ENCODE measurements at places on chromosomes 12 and 14. TPM values are rescaled to one million over a fixed set of nuclear protein-coding genes. Genes with fewer than 3 reads are reported as not detected.
A peak's percentile ranks its signal among the peaks of the same experiment; 100 is the strongest.

- no peak for DNase-seq
These were observed 226.6 kb upstream of the EGLN3 start for GRCh38 chr14:34177466-34177865.

DNA sequence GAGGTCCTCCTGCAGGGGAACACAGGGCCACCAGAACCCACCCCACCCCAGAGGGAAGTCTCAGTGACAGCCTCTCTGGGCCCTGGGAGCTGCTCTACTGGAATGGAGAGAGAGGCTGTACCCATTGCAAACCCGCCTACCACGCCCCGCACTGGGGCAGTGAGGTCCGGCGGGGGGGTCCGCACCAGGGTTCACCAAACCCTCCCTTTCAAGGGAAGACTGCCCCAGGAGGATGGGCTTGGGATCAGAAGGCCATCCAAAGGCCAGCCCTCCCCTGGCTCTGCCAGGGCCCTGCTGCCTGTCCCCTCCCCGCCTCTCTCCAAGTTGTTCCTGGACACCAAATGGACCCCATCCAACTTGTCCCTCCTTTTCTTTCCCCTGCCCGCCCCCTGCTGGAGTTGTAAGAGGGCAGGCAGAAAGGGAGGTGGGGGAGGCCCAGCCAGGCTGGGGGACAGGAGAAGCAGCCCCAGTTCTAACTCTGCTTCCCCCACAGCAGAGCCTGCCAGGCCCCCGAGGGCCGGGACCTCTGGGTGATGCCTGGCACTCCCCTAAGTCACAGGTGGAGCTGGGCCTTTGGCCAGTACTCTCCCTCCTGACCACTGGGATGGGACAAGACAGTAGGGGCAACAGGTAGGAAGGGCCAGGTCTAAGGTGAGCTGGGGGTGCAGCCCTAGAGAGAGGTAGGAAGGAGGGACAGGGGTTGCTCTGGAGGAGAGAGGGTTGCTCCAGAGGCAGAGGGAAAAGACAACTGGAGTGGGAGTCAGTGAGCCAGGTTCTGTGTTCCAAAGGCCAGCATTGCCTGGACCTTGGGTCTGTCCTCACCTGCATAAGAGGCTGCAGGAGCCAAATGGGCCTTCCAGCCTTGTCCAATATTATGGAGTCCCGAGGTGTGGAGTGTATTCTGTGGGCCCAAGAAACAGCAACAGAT, 3.2 kb upstream of the DIO3 start:
- DNase-seq = no peak

DNA sequence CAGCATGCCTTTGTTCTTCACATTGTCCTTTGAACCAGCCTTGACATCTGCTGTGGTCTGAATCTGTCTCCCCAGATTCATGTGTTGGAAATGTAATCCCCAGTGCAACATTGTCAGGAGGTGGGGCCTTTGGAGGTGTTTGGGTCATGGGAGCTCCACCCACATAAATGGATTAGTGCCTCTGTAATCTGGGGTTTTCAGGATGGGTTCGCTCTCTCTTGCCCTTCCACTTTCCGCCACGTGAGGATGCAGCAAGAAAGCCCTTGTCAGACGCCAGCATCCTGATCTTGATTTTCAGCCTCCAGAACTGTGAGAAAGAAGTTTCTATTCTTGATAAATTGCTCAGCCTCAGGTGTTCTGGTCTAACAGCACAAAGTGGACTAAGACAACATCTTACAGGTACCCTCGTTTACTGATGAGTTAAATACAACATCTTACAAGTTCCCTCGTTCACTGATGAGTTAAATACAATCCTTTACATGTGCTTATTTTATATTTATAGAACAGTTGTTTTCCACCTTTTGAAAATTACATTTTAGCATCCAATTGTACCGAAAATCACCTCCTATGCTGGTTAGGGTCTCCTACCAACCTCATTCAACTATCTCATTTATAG, 54.4 kb upstream of the RIMBP2 start:
- DNase-seq = no peak

DNA sequence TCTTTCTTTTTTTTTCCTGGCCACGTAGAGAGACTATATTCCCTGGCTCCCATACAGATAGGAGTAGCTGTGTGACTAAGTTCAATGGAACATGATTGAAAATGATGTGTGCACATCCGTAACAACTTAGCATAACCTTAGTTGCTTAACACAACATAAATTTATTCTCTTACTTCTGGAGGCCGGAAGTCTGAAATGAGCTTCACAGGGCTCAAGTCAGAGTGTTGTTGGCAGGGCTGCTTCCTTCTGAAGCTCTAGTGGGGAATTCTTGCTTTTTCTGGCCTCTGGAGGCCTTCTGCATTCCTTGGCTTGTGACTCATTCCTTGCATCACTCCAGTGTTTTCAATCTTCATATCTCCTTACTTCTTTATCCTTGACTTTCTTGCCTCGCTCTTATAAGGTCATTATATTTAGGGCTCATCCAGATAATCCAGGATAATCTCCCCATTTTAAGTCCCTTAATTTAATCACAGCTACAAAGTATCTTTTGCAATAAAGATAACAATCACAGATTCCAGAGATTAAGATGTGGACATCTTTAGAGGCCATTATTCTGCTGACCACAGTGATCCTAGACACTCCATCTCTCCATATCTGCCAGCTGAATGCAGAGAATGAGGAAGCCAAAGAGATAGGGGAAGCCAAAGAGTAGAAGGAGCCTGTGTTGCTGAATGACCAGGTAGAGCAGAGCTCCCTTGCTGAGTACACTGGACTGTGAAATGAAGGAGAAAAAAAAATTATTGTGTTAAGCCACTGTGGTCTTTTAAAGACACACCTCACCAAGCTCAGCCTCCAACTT, 21.0 kb upstream of the SNX6 start:
- DNase-seq = peak; percentile 98

- DNase-seq = no peak
These were observed 42.5 kb downstream of the SMIM41 start for GRCh38 chr12:52121824-52122539.

DNA sequence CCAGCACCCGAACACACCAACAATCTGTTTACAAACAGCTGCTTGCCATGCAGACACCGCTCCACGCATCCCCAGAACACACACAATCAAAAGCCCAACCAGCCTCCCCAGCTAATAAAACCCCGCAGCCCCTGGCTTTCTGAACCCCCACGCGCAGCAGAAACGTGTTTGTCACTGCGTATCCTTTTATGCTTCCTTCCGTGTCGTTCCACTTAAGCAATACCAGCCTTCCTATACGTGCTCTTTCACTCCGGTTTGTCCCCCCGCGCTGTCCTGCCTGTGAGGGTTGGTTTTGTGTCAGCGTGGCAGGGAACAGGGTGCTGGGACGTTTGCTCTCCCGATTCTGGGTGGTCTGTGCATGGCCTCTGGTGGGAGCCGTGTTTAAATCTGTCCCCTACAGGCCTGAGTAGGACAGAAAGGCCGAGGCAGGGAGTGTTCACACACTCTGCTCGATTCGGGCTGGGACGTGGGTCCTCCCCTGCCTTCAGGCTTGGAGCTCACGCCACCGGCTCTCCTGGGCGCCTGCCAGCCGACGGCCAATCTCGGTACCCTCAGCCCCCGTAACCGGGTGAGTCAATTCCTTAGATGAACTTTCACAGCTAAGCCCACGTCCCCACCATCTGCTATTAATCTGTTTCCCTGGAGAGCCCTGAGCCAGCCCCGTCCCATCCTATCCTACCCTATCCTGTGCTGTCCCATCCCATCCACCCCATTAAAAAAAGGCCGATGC, 60.0 kb downstream of the NOC4L start:
- DNase-seq = no peak

- DNase-seq = no peak
These were observed 37.3 kb downstream of the NCKAP5L start for GRCh38 chr12:49790741-49791555.

DNA sequence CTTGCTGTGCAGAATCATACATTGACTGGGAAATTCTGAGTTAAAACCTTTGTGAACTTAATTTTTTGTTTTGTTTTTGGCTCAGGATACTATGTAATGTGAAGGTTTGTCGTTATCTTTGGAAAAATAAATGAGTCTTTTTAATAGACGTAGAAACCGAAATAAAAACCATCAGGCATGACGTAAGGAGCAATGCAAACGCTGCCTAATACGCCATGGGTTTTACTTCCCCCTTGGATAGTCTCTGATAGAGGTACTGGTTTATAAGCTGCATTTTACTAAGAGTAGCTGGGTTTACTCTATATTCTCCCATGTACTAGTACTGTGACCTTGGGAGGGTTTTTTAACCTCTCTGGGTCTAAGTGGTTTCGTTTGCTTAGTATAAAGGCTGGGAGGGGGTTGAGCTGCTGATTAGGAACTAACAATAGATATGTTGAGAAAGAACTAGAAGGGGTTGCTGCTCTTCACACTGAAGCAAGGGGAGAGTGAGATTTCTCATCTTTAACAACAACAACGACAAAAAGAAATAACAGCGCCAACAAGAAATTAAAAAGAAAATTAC, 66.8 kb upstream of the SLCO1C1 start:
- no peak for DNase-seq

GRCh38 chr12:19440019-19440858, 947 bp downstream of the AEBP2 start:
- no peak for DNase-seq

GRCh38 chr12:59928416-59928815, 332.6 kb downstream of the SLC16A7 start:
- no peak for DNase-seq

DNA sequence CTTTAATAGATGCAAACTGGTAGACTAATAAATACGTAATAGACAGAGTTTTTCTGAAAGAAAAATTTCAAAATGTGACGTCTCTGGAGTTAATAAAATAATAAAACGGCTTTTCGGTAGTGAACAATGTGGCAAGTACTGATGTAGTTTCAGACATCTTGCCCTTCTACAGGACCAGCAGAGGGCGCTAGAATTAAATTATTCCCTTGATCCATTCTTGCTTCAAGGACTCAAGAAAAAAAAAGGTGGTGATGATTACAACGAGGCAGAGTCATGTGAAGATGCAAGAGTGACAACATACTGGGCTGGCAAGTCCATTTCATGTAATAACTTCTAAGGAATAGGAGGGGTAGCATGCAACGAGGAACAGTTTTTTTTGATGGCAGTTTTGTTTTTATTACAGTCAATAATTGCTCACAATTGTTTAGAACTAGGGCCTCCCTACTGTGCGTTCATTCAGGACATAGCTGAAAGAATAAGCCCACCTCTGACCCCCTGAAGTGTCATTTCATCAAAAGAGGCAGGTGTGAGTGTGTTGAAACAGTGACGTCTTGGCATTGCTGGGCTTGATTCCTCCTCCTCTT, 101.0 kb upstream of the GZMB start:
- peak; percentile 33 for DNase-seq

ZC3H14 gene
- total RNA-seq = 65.3 TPM

RNASE7 gene
- total RNA-seq = 0.86 TPM

NXPH4 gene
- total RNA-seq = not detected
